ENCODE measurements at places on chromosomes 4 and X.

- DNase-seq: no peak
These were observed 159.3 kb downstream of the FAM47B start for GRCh38 chrX:35101901-35102300.

DNA sequence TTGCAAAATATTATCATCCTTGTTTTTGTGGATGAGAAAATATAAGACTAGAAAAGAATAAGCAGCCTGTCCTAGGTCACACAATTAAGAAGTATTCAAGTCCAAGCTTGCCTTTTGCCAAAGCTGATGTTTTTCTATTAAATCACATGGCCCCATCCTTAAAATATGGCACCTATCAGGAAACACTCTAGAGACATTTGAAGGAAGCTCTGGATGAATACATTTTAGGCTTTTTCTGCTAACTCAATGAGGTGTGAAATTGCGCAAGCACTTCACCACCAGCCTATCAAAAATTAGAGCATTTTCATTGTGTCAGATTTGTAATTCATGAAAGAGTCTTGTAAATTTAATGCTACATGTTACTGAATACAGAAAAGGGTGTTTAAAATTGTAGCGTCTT lies 251.1 kb upstream of the MAD2L1 start:
- no peak for DNase-seq

GRCh38 chrX:147917700-147918695 lies 6.3 kb downstream of the FMR1 start:
- no peak for DNase-seq

- no peak for DNase-seq
These were observed 207.1 kb downstream of the ZNF330 start for GRCh38 chr4:141427726-141428296.

- no peak for DNase-seq
These were observed 16.8 kb downstream of the POLR2B start for GRCh38 chr4:56995525-56995924.

- DNase-seq: no peak
These were observed 24.9 kb upstream of the CLDN24 start for GRCh38 chr4:183347146-183347545.

- no peak for DNase-seq
These were observed 2358.0 kb downstream of the ARAP2 start for GRCh38 chr4:33886356-33886755.

Measured in NCI-H510A treated with DMSO at 0.1 percent for 48 hours (cell line).